ENCODE measurements at places on chromosomes 1 and 21. TPM values are rescaled to one million over a fixed set of nuclear protein-coding genes. Genes with fewer than 3 reads are reported as not detected.

DNA sequence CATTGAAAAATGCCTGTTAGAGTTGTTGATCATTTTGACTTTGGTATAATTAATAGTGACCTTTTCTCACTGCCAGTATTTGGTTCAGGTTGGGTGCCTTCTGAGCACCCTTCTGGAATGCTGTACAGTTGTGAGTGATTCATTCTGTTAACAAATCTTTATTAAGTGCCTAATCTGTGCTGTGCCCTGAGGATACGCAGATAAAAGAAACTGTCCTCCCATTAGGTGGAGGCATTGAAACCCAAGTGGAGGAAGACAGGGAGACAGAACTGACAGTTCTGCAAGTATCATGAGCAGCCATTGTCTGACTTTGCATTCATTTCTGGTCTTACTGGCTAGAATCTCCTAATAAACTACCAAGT lies 76.1 kb upstream of the ZNF326 start:
- H3K27me3 ChIP-seq, result no peaks in the 10 kb centered on the region
- H3K27ac ChIP-seq, result no peak overlapping the region
- no peaks in the 10 kb centered on the region for H3K36me3 ChIP-seq
- H3K4me1 ChIP-seq, result no peaks in the 10 kb centered on the region
- no peak overlapping the region for H3K4me3 ChIP-seq
- no peak for DNase-seq

DNA sequence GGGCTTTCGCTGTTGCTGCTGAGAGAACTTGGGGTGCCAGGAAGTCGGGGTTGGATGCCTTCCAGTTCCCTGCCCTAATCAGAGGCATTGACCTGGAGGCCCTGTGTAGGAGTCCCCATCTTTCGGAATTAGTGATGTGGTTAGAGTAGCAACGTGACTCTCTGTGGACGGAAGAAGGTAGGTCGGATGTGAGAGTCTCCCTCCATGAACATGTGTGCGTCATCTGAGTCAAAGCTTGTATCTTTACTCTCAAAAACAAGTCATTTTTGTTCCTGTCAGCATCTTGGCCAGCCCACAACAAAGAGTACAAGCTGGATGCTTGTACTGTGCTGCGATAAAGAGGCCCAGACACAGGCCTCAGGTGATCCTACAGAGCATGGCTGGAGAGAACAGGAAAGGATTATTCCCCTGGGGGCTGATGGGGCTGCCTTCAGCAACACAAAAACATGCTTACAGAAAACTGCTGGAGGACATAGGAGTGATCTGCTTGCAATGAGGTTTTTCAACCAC lies 31.0 kb upstream of the IL10 start:
- H3K4me3 ChIP-seq, result no peak overlapping the region
- H3K27me3 ChIP-seq, result no peaks in the 10 kb centered on the region
- no peak for DNase-seq
- peak overlapping the region; percentile 64 for H3K27ac ChIP-seq

Gene ADAM30
- not detected for total RNA-seq

Gene RABGAP1L
- 83.9 TPM for total RNA-seq

All from lower lobe of right lung (tissue), 2 donors.